Natural killer cell (primary cell): ENCODE measurements at places on chromosomes 2 and 18. TPM values are rescaled to one million over a fixed set of nuclear protein-coding genes. Genes with fewer than 3 reads are reported as not detected.

DNA sequence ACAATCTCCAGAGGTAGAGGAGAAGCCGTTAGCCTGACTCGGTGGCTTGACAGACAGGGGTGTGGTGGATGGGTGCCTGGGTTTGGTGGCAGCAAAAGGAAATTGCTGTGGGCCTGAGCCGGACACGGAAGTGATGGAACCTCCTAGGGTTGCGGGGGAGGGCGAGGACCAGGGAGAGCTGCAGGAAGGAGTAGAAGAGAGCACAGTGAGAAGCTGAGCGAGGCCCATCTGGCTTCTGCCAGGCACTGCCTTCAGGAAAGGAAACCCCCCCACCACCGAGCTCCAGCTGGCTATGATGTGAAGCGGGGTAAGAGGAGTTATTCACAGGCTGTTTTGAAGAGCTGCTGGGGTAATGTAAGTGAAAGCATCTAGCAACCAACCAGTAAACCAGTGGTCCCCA, 134.6 kb downstream of the TSN start:
- DNase-seq = no peak

The GREB1L gene
- not detected for total RNA-seq

DNA sequence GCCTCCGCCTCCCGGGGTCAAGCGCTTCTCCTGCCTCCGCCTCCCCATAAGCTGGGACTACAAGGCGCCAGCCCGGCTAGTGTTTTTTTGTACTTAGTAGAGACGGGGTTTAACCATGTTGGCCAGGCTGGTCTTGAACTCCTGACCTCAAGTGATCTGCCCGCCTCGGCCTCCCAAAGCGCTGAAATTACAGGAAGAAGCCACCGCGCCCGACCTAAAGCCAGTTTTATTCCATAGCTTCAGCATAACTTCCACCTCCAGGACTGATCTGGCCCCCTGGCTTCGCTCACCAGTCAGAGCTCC, 783 bp upstream of the TXNL4A start:
- no peak for DNase-seq

The SERPINB11 gene
- total RNA-seq = not detected

DNA sequence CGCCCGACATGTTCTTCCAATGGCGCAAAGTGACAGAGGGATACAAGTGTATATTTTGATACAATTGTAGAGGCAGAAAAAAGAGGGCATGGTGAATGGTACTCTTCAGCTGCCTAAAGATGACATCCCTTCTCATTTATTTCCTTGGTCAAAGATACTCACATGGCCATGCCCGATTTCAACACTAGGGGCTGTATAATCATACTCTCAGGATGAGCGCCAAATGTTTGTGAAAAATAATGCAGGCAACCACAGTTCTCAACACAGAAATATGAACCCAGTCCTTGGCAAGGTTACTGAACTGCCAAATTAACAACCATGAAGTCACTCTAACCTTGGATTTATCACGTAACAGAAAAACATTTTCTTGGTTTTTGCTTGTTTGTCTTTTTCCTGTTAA, 204.4 kb downstream of the CCDC102B start:
- DNase-seq = no peak

DNA sequence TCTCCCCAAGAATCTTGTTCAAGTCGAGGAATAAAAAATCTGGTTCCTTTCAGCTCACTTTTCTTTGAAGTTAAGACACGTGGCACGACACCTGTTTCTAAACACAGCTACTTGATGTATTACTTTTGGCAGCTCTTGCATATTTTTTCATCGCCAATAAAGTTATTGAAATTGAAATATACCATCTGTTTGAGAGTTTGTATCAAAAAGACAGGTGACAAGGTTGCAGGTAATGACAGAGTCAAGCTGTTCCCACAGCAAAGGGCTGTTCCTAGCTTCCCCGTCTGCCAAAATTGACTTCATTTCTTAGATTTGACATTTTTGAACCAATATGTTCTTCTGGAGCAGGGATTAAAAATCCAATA, 5.5 kb upstream of the GPR45 start:
- DNase-seq = no peak

DNA sequence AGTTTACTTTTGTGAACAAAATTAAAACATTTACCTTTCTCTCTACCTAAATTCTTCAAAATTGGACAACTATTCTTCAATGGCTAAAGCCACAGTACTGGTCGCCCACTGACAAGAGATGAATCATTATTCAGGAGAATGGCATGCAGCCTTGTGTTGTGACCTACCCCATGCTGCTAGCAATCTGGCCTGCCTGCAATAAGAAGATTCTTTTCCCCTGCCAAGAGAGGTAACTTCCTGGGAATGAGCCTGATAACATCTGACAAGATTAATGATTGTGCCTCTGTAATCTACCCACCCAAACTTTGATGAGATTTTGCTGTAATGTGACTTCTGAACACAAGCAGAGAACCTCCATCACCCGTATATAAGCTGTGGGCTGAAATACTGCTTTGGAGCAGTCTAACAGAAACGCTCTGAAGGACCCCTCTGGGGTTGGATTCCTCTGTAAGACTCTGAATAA, 47.0 kb upstream of the ST3GAL5 start:
- DNase-seq = no peak

GRCh38 chr2:36235882-36236281, 119.7 kb upstream of the CRIM1 start:
- peak; percentile 40 for DNase-seq

GRCh38 chr2:133643863-133644262, 75.6 kb upstream of the NCKAP5 start:
- DNase-seq = no peak

The RAB6C gene
- total RNA-seq = not detected

DNA sequence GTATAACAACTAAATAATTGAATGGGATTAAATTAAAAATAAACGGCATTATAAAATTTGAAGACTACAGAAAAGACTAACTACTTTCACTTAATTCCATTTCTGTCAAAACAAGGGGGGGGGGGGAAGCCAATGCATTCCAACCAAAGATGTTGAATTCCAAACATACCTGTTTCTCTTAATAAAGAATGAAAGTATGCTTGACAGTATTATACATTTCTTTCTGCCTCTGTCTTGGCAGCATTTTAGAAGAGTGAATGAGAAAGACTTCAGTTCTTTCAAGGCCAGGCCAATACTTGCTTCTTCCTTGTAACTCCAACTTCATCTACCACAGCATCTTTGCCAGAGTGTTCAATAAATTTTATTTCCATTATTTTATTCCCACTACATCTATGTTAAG, 65.9 kb downstream of the PDE11A start:
- no peak for DNase-seq

GRCh38 chr2:86446060-86446459, 4.9 kb downstream of the KDM3A start:
- no peak for DNase-seq

GRCh38 chr2:149160701-149161217, 122.3 kb downstream of the LYPD6B start:
- DNase-seq = peak; percentile 63

DNA sequence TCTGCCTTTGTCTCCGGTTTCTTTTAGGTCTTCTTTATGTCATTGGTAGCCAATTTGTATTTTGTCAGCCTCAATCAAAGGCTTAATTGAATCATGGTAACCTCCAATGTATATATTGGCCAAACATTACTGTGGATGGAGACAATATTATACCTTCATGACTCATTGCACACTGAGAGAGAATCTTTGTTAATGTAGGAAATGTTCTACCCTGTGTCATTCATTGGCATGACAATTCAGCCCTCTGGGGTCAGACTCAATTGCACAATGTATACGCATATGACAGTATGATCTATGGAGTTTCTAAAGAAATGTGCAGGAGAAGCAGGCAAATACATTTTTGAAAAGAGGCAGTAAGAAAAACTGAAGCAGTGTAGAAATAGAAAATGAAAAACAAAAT, 162.6 kb downstream of the PDE11A start:
- DNase-seq = no peak

DNA sequence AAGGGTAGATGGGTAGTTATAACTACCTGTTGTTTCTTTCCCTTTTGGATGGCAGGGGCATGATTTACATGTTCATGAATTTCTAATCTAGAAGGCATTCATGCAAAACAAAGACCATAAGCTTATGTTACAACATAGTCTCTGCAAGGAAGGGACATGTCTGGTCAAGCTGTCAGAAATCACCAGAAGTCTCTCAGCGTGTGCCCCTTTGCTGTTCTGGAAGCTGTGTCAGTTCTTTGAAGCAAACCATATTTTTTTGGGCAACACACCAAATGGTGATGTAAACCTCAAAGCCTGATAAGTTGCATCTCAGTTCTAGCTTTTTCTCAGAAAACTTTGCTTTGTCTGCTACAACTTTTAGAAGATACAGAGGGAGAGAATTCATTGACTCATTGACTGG, 173.5 kb upstream of the CTAGE1 start:
- DNase-seq = no peak

The CD207 gene
- total RNA-seq = not detected

DNA sequence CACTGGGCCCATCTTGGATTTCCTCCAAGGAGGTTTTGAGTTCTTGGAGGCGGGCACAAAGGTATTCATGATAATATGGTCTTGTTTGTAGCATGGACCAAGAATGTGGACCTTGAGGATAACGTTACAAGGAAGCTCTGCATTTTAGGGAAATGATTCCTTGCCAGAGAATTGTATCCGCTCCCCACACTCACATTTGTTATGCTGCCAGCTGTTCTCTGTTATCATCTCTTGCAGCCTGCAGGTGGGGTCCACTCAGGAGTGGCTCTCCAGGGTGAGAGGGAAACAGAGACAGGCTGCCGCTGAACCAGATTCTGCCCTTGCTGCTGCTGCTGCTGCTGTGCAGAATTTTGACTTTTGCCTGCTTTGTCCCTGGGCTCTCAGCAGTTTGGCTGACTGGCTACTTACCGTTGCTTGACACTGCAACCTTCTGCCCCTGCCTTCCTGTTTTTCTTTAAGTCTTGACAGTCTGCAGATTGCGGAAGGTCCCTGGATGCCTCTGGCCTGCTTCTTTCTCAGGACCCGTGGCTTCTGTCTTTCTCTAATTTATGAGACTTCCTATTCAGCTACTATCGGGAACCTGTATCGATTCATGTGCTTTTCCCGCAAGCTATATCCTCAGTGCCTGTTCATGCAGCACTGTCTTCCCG, 122.3 kb upstream of the DOCK10 start:
- no peak for DNase-seq

GRCh38 chr2:110660558-110660957, 17.3 kb downstream of the BUB1 start:
- no peak for DNase-seq

- no peak for DNase-seq
Measured at GRCh38 chr2:236647621-236648020, 78.0 kb downstream of the ACKR3 start.

The SEH1L gene
- 26.5 TPM for total RNA-seq

- DNase-seq = no peak
Measured at GRCh38 chr2:239143858-239144712, 256.7 kb downstream of the HDAC4 start.

The CYTIP gene
- total RNA-seq = 357 TPM

DNA sequence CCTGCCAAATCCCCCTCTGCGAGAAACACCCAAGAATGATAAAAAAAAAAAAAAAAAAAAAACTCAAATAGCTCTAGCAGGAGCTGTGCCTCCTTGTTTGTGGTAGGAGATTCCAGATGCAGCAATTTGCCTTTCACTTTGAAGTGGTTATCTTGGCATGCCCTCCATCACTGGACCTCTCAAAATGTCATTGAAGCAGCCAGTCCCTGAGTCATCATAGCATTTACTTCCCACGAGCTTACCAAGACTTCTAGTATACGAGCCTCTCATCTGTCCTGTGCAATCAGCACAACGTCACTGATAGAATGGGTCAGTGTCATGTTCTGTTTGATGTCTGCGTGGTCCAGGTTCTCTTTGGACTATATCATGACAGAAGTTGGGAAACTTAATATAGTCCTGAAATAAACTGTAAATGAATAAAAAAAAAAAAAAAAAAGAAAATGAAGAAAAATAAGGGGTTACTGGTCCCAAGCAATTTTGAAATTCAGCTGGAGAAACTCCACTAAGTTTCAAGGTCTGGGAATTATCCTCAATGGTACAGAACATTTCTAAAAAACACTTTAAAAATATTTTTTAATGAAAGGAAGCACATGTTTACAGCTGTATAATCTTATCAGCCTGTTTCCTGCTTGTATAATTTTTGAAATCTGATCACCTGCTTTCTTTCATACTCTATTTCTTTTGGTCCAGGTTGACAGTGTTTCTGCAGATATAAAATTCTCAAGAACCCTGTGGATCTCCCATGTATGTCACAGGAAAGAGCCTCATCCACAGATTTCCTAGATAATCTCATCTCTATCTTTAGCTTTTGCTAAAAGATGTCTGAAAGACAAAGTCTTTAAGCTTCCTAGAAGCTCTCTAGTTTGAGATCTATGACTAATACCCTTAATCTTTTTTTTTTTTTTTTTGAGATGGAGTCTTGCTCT, 74.1 kb upstream of the EHBP1 start:
- no peak for DNase-seq

The VSNL1 gene
- total RNA-seq = not detected

GRCh38 chr18:74598350-74599001, 806 bp downstream of the ZNF407 start:
- peak; percentile 82 for DNase-seq

GRCh38 chr2:62526531-62527381, 20.8 kb upstream of the TMEM17 start:
- DNase-seq = no peak

The LYPD1 gene
- not detected for total RNA-seq

The C2orf72 gene
- total RNA-seq = not detected

DNA sequence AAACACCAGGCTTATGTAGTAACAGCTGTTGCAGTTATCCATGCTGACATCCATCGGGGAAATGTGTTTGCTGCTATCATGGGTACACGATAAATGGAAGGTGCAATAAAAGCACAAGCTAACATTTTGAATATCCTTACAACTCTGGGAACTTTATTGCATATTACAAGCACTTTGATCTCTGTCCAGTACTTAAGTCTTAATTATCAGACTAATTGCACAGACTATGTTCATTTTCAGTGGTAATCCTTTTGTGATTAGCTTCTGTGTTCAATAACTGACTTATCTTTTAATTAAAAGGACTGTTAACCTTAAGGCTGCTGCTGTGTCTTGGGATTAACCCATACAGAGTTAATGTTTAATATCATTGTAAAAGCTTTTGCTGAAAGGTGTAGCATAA, 101.4 kb upstream of the ATP5MC3 start:
- no peak for DNase-seq

DNA sequence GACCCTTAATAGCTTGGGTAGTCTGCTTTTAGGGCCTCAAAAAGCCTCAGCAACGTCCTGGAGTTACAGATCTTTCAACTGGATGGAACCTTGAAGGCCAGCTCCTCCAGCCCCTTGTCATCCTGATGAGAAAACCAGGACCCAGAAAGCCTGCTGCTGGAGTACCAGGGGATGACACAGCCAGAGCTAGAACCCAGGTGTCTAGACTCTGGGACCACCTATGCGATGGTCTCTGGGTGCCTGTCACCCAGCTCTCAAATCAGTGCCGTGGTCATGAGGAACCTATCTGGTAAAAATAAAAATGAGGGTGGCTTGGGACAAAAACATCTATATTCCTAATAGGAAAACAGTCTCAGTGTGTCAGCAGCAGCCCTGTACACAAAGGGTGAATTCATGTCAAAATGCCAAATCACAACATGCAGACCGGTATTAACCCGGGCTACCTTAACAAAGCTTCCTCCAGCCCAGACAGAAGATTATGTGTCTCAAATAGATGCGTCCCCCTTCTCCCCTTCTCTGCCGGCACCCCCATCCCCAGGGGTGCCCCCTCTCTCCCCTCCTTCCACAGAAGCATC, 28.5 kb downstream of the SMAD7 start:
- DNase-seq = no peak

- DNase-seq = no peak
Measured at GRCh38 chr18:4352746-4353551, 102.2 kb downstream of the DLGAP1 start.
